Motor neuron (in vitro differentiated cells): ENCODE measurements at places on chromosomes 3 and 15.
A peak's percentile ranks its signal among the peaks of the same experiment; 100 is the strongest.

GRCh38 chr15:46354443-46354842 is 719.6 kb downstream of the SQOR start:
- ATAC-seq = no peak

GRCh38 chr3:42667096-42667522 is 13.6 kb downstream of the ZBTB47 start:
- ATAC-seq = no peak

DNA sequence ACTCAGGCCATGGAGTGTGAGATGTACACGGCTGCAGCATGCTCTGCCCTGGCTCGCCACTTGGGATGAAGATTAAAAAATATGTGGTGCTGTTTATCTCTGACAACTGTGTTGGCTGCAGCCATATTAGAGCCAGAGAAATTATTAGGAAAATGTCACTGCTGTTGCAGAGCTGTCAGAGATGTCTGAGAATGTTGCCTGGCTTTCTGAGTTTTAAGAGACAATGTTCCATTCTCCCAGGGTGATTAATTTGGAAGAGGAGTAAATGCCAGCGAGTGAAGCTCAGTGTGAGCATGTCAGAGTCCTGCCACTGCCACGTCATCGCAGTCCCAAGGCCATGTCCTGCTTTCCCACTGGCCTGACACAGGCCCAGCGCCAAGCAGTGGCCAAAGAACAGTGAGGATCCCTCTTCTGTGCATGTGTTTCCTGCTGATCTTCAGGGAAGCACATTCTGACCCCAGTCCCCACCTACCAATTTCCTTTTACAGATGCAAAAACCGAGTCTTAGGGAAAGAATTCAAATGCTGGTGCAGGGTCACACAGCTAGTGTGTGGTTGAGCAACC is 370.9 kb downstream of the GABRG3 start:
- peak; percentile 66 for ATAC-seq

DNA sequence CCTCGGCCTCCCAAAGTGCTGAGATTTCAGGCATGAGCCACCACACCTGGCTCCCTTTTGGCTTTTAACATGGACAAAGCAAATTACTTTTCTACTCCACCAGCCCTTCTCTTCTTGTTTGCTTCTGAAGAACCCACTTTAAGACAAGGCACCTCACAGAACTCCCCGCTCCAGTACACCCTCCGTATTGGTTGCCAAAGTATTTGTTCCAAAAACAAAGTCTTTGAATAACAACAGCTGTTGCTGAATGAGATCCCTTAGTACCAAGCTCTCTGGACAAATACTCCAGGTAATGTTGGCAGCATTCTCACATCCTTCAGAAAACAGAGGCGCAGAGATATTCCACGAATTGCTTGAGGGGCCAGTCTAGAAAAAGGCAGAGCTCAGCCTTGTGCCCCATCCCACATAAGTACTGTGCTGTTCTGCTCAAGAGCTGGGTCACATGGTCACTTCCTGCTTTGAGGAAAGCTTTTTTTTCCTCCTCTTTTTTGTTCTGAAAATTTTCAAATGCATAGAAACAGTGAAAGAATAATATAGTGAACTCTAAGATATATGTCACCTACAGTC is 7.3 kb upstream of the CHCHD6 start:
- no peak for ATAC-seq

- ATAC-seq = no peak
Observed at GRCh38 chr15:24898715-24899272, 56.0 kb upstream of the SNRPN start.

GRCh38 chr3:11545186-11545851 is 98.4 kb downstream of the VGLL4 start:
- ATAC-seq = no peak

- ATAC-seq = no peak
Observed at GRCh38 chr3:138835397-138835757, 649 bp upstream of the PIK3CB start.

- no peak for ATAC-seq
Observed at GRCh38 chr3:138688871-138689299, 80.3 kb downstream of the FAIM start.

- ATAC-seq = no peak
Observed at GRCh38 chr15:61398310-61398709, 169.2 kb upstream of the RORA start.

DNA sequence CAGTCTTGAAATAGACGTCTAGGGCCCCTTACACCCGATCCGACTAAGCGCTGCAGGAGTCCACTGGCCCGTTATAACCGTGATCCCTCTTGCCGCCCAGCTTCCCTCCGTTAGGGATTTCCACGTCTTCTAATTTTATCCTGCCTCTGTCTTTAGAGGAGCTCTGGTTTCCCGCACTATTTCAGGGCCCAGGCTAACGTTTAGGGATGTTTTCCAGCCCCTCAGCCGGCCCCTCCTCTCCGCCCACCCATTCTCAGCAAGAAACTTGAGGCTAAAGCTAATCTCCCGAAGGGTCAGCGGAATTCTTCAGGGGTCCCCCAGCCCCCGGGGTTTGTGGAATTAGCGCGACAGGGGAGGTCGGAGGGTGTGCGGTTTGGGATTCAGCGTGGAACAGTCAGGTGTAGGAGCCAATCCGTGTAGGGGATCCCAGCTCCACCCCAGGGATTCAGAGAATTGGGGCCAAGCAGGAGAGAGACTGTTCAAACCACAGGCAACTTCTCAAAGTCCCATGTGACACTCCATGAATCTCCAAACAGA is 1.6 kb downstream of the PTX3 start:
- ATAC-seq = no peak

DNA sequence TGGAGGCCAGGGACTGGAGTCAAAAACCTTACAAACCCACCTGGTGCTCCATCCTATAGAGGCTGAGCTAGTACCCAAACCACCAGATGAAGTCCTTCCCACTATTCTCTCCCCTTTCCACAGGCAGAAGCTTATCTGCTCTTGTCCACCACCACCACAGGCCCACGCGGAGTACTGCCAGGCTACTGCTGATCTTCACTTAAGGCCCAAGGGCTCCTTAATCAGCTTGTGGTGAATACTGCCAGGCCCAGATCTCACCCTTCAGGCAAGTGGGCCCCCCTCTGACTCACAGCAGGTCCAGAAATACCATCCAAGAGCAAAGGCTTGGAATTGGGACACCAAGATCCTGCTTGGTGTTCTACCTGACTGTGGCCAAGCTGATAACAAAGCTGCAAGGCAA is 598.1 kb upstream of the CBLB start:
- no peak for ATAC-seq

- ATAC-seq = no peak
Observed at GRCh38 chr3:188853856-188854771, 317.7 kb upstream of the TPRG1 start.

DNA sequence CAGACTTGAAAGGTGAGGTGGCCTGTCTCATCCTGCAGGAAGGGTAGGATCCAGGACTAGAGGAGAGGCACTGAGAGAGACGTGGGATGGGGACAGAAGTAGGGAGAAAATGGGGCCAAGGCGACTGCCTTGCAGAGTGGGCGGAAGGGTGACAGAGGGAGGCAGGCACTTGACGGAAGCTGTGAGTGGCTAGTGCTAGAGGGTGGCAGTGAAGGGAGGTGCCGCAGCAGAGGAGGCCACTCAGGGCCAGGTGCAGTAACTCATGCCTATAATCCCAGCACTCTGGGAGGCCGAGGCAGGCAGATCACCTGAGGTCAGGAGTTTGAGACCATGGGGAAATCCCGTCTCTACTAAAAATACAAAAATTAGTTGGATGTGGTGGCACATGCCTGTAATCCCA is 7.3 kb downstream of the CCDC33 start:
- ATAC-seq = no peak

GRCh38 chr3:157785102-157785826 is 282.0 kb upstream of the VEPH1 start:
- ATAC-seq = peak; percentile 91

- ATAC-seq = no peak
Observed at GRCh38 chr3:32336113-32336498, 55.5 kb upstream of the CMTM7 start.

- ATAC-seq = no peak
Observed at GRCh38 chr3:190840146-190840545, 22.3 kb downstream of the GMNC start.

GRCh38 chr15:61889706-61890105 is 170.5 kb downstream of the VPS13C start:
- ATAC-seq = no peak

GRCh38 chr3:16119887-16120286 is 54.6 kb upstream of the GALNT15 start:
- ATAC-seq = no peak

DNA sequence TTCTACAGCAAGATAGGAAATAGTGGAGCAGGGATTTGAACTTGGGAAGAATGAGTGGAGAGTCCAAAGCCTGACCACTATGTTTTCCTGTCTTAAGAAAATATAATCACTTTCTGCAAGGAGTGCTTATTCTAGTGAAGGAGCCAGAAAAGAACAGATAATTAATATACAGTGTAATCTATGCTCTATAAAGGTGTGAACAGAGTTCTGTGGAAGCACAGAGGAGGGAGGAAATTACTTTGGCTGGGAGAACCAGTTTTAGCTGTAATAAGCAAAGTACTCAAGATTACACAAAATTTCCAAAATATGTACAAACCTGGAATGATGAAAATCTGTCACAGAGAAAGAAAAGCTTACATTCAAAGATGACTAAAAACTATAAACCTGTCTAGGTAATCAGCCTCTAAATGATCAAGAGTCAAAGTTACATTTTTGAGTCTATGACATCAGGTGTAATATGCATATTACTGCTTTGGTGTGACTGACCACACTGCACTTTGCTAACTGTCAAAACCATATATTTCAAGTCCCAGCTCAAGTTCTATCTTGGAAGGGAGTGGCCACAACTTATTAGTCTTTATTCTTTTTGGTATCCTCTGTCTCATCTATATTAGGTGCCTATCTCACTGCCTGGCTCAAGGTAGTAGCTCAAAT is 40.7 kb upstream of the MB21D2 start:
- no peak for ATAC-seq

GRCh38 chr15:91224755-91225380 is 124.8 kb downstream of the SV2B start:
- ATAC-seq = no peak

GRCh38 chr3:53583161-53583690 is 88.8 kb downstream of the CACNA1D start:
- ATAC-seq = peak; percentile 24

GRCh38 chr15:49135342-49135857 is 20.0 kb downstream of the COPS2 start:
- ATAC-seq = no peak

DNA sequence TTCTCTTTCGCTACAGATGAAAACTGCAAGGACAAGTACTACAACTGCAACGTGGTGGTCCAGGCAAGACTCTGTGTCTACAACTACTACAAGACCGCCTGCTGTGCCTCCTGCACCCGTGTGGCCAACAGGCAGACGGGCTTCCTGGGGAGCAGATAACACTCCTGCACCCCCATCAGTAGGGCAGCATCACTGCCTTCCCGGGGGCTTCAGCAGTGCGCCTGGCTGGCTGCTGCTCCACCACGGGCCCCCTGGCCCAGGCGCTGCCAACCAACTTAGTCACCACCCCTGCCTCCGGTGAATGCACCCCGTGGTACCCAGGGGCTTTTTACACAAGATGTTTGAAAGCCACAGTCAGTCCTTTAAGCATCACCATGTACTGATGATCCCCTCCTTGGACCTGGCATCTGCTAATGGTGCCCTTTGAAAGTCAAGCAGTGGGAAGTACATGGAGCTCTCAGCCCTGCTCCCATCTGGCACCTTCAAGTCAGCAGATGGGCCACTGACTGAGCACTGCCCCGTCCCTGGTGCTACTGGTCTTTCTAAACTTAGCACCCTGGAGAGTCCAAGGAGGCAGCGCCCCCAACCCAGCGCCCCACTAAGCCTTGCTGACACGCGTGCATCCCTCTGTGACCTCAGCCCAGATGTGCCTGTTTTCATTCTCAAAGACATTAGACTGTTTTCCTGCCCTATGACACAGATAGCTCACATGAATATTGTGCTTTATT is 33.0 kb upstream of the NR2E3 start:
- no peak for ATAC-seq

- no peak for ATAC-seq
Observed at GRCh38 chr3:57652203-57652602, 40.7 kb downstream of the DENND6A start.

GRCh38 chr15:86751116-86751515 is 671.4 kb downstream of the AGBL1 start:
- no peak for ATAC-seq

- no peak for ATAC-seq
Observed at GRCh38 chr3:69419276-69419675, 33.4 kb upstream of the FRMD4B start.

DNA sequence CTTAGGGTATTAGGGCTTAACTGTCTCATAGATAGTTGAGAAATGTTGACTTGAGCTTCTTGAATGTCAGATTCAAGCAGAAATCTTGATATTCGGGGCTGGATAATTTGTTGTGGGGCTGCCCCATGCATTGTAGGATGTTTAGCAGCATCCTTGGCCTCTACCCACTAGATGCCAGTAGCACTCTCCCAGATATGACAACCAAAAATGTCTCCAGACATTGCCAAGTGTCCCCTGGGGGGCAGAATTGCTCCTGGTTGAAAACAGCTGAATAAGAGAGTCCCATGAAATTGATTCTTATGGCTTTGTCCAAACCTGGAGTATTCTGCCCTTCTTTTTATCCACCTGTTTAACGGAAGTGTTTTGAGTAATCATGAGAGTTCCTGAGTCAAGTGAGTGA is 15.9 kb upstream of the LCMT2 start:
- ATAC-seq = no peak

DNA sequence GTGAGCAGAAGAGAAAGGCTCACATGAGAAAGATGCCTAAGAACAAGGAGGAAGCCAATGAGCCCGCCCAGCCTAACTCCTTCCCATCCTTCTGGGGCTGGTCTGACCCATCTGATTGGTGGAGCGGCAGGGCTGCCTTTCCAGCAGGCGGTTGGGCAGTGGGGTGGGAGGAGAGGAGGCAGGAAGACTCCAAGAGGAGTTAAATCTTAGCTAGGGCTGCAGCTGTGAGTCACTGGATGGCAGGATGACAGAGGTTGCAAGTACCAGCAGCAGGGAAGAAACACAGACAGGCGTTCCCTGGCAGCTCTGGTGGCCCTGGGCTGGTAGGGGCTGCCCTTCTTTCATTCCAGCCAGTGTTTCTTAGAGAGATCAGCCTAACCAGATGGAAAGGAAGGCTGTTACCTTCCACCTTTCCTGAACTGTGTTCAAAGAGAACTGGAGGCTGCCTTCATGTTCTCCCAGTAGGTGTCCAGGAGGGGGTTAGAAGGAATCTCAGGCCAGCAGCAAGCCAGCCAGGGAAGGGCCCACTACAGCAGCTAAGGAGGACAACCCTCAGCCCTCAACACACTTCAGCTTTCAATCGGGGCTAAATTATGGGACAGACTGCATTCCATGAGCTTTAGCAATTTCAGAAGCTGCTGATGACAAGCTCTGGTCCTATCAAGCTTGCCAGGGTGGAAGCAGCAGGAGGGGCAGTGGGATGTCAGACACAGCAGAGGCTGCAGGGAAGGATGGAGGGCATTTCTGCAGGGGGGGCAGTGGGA is 50.3 kb downstream of the CHSY1 start:
- ATAC-seq = peak; percentile 96

- ATAC-seq = no peak
Observed at GRCh38 chr3:84066915-84067314, 891.9 kb upstream of the CADM2 start.

- ATAC-seq = no peak
Observed at GRCh38 chr3:60973321-60973720, 277.9 kb downstream of the FHIT start.
